ENCODE measurements at places on chromosomes 2 and 18.

GRCh38 chr2:238915196-238915595 is 67.3 kb downstream of the TWIST2 start:
- DNase-seq = no peak

GRCh38 chr2:10255189-10256030 is 47.3 kb upstream of the HPCAL1 start:
- no peak for DNase-seq

- no peak for DNase-seq
These were observed 21.4 kb downstream of the HJURP start for GRCh38 chr2:233832869-233833311.

DNA sequence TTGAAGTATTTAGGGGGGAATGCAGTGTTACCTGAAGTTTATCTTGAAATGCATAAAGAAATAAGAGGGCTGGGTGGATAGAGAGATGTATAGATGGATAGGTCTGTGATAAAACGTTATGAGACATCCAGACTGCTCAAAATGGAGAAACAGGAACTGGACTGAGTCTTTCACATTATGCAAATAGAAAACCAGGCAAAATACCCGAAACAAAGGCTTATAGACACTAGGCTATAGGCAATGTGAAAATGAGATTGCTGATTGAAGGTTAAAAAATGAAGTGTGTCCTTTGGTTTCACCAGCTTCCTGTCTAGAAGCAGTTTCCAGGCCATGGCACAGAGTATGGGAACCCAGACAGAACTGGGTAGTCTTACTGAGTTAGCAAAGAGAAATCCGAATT is 24.9 kb upstream of the SLC3A1 start:
- DNase-seq = no peak
